ENCODE measurements at places on chromosomes 5 and 9.
A peak's percentile ranks its signal among the peaks of the same experiment; 100 is the strongest.

GRCh38 chr5:88399561-88399960, 130.9 kb upstream of the TMEM161B start:
- DNase-seq, result no peak

DNA sequence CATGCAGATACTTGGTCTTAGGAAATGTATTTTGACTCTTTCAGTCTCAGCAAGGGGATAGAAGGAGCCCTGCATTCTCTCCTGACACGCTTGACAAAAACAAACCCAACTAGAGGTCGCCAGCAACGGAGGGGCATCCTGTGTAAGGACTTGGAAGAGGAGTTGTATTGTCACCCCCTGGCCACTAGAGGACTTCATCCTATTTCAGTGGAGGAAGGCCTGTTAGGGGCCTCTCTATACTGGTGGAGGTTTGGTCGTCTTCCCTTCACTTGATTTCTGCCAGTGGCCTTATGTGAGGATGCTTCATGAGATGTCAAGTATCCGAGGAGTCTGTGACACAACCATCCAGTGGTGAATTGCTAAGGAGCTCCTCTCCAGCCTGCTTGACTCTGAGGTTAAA, 122.8 kb upstream of the STC2 start:
- no peak for DNase-seq

GRCh38 chr5:78562714-78563330, 85.8 kb downstream of the LHFPL2 start:
- no peak for DNase-seq

- DNase-seq, result no peak
Measured at GRCh38 chr9:13529321-13530104, 250.0 kb upstream of the MPDZ start.

DNA sequence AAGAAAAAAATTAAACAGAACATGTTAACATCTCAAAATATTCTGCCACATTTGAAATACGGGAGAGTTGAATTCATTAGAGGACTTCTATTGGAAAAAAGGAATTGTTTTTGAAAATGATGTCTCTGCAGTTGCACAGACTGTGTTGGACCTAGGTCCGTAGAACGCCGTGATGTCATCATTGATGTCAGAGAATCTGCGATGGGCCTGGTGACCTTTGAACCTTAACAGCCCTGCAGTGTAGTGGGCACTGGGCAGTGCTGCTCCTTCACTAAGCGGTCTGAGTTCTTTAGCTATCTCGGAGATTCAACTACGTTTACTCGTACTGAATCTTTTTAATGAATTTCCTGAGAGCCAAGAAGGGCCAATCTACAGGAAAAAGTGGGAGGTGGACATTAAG, at the start of gene FAM170A:
FAM170A (plus strand) TSS at position 220 of the 400 bp plus-strand sequence. CDS start 211 bp downstream, outside the sequence.
- no peak for DNase-seq

- no peak for DNase-seq
Measured at GRCh38 chr5:120591911-120592310, 127.8 kb downstream of the PRR16 start.

- no peak for DNase-seq
Measured at GRCh38 chr9:132143359-132143758, 18.5 kb upstream of the NTNG2 start.

DNA sequence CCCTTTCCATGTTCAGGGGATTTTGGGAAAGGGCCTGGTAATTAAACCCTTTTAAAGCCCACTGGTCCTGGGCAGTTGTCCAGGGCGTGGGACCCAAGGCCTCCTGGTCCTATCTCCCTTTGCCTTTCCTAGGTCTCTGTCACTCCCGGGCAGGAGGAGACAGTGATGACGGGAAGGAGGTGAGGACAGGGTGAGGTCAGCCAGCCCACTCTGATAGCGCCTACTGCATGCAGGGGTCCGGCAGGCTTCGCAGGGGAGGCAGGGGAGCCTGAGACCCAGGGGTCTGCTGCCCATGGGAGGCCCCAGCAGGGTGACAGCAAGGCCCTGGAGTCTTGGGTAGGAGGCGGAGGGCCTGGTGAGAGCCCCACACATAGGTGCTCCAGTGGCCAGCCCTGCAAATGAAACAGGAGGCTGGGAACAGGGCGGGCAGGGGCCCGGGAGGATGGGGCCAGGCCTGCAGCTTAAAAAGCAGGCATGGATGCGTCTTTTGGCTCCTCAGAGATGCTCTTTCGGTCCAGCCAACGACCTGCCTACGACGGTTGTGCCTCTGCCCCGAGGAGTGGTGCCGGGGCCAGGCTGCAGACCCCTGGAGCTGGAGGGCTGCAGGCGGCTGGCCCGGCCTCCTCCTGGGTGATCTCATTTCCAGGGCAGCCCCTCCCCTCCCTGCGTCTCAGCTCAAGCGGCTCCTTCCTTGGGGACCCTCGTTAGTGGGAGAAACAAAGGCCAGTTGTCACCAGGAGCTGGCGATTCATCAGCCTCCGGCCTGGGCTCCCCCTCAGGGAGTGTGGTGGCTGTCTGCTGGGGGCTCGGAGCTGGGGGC, 6.7 kb upstream of the RXRA start:
- DNase-seq, result peak; percentile 84

- DNase-seq, result no peak
Measured at GRCh38 chr5:72658761-72659540, 151.7 kb upstream of the ZNF366 start.

DNA sequence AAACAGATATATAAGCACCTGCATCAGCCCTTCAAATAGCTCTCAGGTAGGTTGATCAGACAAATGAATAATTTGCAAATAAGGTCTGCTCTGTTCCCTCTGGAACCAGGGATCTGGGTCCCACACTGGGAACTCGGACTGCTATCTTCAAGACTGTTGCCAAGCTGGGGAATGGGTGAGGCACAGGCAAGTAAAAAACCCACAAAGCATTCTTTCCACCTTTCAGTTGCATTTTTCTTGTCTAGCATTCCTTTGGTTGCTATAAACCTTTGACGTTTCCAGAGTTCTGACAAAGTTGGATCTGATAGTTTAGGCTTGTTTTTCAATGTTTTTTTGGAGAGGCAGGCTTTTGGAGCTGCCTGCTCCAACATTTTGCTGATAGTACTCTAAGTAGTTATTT, 20.1 kb downstream of the FBXL17 start:
- DNase-seq, result no peak

- no peak for DNase-seq
Measured at GRCh38 chr9:73579823-73580222, 428.2 kb downstream of the ANXA1 start.

DNA sequence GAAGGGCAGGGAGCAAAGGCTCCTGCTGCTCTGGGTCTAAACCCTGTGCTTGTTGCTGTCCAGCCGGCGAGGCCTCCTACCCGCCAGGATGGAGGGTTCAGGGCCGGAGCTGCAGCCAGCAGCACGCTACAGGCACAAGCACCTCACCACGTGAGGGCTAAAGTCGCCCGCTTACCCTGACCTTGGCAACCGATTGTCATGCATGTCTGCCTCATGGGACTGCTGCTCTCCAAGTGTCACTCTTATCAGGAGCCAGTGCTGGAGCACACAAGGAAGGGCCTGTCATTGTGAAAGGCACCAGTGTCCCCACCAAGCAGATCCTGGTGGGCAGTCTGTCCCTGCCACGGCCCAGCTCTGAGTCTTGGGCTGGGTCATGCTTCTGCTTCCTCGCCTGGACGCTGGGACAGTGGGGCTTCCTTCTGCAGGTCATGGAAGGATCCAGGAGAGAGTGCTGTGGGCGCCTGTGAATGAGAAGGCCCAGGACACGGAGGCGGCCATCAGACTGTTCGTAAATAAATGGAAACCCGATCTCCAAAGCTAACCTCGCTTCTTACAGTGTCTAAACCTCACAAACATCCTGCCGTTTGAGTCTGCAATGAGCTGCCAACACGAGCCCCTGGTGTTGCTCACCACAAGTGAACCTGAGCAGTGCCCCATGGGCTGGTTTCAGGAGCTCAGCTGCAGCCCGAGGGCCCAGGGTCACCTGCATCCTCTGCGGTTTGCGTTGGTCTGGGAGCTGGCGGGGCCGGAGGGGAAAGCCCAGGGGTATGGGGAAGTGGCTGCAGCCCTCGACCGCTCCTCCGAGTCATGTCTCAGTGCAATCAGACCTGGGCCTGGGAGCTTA, 58.2 kb upstream of the RXRA start:
- no peak for DNase-seq

DNA sequence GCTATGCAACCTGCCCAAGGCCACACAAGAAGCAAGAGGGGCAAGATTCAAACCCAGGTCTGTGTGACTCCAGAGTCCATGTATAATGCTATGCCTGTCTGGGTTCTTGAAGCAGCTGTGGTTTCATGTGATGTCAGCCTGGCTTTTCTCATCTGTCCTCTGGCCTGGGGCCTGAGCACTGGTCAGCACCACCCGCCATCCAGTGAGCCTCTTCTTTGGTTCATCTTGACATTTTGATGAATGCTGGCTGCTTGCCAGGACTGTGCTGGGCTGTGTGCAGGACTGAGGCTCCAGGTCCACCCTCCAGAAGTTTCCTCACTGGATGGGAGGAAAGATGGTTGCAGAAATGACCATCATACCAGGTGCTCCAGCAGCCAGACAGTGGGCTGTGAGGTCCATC, 61.5 kb downstream of the TSTD2 start:
- DNase-seq, result no peak

DNA sequence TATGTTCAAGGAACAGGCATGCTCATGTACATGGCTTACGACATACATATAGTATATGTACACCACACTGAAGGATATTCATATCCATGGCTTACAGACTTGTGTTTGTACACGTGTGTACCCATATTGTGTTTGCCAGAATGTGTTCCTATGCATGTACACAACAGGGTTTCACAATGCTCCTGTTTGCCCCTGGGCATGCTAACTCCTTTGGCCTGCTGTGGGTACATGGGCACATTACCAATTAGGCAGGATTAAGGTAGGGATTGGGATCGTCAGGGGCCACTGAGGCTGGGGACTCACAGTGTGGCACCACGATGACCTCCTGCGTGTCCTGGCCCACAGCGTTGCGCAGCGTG, 26.2 kb downstream of the PDGFRB start:
- DNase-seq, result no peak

DNA sequence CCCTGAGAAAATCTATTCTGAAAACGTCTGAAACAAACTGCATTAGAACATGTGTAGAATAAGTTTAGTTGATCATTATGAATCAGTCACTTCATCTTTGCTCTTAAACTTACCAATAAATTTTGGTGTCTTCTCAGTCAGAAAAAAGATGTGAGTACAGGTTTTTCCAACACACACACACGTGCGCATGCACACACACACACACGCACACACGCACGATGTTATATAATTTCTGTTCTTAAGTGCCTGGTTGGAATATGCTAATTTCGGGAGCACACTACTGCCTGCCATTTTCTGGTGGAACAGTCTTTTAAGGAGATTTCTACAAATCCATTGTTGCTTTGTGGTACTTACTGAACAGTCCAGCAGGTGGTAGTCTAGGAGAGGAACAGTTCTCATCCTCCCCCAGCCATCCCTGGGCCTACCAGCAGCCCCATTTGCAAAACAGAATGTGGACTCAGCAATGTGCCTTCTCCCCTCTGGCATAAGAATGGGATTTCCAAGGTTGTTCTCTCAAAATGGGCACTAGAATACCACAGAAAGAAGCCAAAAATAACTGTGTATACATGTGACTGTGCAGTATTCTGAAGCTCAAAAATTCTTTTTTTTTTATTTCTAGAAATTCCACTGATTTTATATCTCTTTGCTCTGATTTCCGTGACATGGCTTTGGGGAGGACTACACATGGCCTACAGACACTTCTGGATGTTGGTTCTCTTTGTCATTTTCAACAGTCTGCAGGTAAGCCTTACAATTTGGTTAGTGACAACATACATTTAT, 281.3 kb downstream of the ARRDC3 start:
- DNase-seq, result peak; percentile 62

- DNase-seq, result no peak
Measured at GRCh38 chr5:136001466-136001981, 27.3 kb upstream of the TGFBI start.

- no peak for DNase-seq
Measured at GRCh38 chr5:100797861-100798260, 105.2 kb downstream of the ST8SIA4 start.

DNA sequence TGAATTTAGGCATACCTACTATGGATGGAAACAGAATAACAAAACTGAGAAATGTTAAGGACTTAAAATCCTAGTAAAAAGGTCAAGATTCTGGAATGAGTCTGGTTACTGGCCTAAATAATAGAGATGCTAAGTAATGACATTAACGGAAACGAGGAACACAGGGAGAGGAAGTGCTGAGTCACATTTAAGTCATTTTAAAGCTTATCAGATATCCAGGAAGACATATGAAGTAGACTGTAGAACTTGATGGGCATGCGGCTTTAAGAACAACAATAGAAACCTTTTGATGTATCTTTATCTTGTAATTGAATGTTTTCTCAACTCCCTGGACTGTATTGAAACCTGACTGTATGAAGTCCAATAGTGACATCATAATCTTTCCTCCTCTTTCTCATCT, 1251.4 kb upstream of the CDH6 start:
- no peak for DNase-seq

DNA sequence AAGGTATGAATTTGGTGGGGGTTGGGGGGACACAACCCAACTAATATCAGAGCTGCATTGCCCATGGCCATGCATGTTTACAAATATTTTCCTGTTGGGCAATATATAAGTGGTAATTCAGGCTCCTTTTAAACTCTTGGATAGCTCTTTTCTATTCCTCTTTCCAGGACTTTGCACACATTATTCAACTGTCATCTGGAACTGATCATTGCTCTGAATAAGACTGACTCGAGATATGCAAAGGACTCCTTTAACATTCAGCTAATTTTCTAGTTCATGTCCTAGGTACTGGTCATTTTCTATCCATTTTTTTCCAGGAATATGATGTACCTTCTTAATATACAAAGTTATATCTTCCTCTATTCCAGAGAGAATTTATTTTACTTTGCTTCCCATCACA, 89.5 kb upstream of the STK32A start:
- no peak for DNase-seq

- DNase-seq, result no peak
Measured at GRCh38 chr9:80062567-80062966, 490.8 kb downstream of the TLE4 start.

GRCh38 chr9:83238871-83239640, 176.1 kb upstream of the RASEF start:
- DNase-seq, result peak; percentile 22

GRCh38 chr9:8750639-8751051, 951.1 kb upstream of the DMAC1 start:
- DNase-seq, result peak; percentile 34

DNA sequence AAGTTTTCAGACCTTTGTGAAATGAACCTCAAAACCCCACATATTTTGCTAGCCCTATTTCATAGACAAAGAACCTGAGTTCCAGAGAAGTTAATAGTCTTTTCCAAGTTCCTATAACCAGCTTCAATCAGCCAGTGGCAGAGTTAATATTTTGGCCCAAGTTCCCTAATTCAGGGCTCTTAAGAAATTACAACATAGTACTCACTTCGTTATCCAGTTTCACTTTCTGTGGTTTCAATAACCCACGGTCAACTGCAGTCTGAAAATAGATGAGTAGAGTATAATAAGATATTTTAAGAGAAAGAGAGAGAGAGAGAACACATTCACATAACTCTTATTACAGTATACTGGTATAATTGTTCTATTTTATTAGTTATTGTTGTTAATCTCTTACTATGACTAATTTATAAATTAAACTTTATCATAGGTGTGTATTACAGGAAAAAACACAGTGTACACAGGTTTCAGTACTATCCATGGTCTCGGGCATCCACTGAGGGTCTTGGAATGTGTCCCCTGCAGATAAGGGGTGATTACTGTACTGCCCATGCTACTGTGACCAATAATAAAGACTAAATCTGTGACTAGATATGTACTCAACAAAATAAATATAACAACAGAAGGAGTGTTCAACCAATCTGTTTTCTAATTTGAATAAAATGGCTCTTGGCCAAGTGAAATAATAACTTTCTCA, 9.3 kb upstream of the MYOT start:
- DNase-seq, result no peak

GRCh38 chr9:137077758-137078693, 709 bp downstream of the UAP1L1 start:
- no peak for DNase-seq

- no peak for DNase-seq
Measured at GRCh38 chr5:43304525-43304924, 8.7 kb downstream of the HMGCS1 start.
